ENCODE measurements at places on chromosomes 1 and 21.

GRCh38 chr1:193681422-193681821 is 495.0 kb upstream of the B3GALT2 start:
- no peak for DNase-seq

- no peak for DNase-seq
Measured at GRCh38 chr1:186479162-186479561, 18.2 kb upstream of the PDC start.

- no peak for DNase-seq
Measured at GRCh38 chr1:158506369-158506987, 34.5 kb downstream of the OR10R2 start.

GRCh38 chr1:112393631-112393974 is 2.4 kb upstream of the CTTNBP2NL start:
- no peak for DNase-seq

GRCh38 chr1:83006271-83006670 is 992.7 kb downstream of the TTLL7 start:
- no peak for DNase-seq

DNA sequence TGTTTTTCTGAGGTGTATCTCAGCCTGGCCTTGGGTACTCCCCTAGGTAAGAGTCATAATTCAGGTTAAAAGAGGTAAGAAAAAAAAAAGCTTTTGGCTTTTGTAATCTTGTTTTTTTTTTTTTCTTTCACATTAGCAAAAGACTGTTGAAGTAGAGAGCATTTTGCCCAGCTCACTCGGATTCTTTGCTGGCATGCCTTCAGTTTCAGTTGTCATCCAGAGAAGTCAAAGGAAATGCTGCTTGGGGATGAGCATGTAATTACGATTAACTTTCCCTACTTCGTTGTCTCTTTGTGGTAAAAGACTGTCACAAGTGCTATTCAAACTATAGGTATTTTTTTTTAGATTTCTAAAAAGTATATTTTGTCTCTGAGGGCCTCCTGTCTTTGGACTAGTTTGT is 6.3 kb downstream of the BACH1 start:
- no peak for DNase-seq

GRCh38 chr1:178092878-178093493 is 918 bp upstream of the RASAL2 start:
- DNase-seq: no peak

GRCh38 chr1:97849345-97850340 is 71.2 kb downstream of the DPYD start:
- peak; percentile 53 for DNase-seq

GRCh38 chr1:80468356-80468755 is 1332.4 kb upstream of the ADGRL2 start:
- no peak for DNase-seq

GRCh38 chr1:94061513-94062443 is 59.2 kb downstream of the ABCA4 start:
- DNase-seq: no peak

DNA sequence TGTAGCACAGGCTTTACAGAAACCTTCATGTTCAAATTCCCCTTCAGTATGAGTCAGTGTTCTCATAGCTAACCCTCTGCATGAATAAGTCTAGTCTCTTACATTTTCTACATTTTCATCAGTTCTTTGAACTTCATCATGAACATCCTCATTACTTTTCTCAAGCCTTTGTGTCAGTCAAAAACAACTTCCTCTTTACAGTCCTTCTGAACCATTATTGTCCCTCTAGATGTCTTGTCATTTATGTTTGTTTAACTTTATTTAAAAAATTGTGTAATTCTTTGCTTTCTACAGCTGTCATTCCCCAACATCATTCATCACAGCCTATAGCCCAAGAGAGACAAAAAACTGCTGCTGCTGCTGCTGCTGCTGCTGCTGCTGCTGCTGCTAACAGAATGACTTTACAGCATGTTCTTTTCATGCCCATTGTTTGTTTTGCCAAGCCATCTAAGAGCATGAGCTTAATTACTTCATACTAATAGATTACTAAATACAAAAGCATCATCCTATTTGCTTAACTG is 133.1 kb downstream of the LRRC40 start:
- DNase-seq: peak; percentile 4

DNA sequence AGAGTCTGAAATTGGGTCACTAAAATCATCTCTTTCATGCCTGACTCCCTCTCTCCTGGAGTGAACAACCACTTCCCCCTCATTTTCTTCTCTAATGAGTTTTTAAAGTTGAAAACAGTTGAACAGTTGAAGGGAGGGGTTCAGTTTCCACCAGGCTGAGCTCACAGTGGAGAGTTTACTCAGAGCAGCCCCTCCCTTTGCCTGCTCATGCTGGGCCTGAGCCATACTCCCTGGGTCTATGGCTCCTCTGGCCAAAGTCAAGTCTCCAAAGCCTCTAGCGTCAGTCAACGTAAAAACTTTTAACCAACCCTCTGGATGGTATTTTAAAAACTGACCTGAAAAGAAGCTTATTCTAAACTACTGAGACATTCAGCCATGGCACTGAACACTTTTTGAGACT is 100.8 kb upstream of the RNPC3 start:
- DNase-seq: no peak

DNA sequence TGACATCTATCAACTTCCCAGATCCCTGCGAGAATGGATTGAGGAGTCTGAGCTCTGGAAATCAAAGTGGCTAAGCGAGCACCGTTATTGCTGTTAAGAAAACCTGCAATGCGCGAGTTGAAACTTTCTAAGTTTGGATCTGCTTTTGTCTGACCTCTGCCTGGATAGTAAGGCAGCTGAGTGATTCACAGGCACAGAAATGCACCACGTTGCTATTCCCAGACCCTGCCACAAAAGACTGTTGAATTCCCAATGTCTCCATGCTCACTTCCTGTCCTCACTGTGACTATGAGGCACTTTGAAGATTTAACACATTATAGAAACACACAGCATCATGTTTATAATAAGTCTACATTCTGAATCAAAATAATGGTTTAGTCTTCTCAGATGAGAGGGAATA is 27.1 kb upstream of the CNIH3 start:
- no peak for DNase-seq

DNA sequence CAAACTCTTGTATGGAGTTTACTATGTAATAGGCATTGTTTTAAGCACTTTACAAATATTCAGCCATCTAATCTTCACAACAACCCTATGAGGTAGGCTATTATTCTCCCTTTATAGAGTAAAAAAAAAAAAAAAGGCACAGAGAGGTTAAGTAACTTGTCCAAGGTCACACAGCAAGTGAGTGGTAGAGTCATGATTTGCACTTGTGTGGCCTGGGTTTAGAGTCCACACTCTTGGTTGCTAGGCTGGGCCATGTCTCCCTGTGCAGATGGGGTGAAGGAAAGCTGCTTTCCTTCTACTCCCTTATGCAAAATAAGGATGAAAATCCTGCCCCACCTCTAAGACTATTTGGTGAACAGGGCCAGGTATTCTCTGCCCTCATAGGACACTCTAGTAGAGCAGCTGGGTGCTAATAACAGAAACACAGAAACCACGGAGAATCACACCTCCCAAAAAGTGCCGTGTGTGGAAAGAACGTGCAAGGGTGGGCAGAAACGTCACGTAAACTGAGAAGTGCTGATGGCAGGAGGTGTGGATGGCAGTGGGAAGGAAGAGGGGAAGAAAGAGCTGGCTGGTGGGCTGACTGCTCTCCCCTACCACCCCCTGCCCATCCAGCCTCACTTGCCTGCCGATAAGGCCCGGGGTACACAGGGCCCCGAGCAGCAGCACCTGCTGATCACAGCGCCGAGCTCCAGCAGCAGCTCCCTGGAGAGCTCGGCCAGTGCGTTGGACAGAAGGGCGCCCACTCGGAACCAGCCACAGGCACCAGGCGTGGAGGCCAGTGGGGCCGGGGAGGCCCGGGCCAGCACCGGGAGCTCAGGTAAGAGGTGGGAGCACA is 28.3 kb upstream of the VPS13D start:
- DNase-seq: no peak

DNA sequence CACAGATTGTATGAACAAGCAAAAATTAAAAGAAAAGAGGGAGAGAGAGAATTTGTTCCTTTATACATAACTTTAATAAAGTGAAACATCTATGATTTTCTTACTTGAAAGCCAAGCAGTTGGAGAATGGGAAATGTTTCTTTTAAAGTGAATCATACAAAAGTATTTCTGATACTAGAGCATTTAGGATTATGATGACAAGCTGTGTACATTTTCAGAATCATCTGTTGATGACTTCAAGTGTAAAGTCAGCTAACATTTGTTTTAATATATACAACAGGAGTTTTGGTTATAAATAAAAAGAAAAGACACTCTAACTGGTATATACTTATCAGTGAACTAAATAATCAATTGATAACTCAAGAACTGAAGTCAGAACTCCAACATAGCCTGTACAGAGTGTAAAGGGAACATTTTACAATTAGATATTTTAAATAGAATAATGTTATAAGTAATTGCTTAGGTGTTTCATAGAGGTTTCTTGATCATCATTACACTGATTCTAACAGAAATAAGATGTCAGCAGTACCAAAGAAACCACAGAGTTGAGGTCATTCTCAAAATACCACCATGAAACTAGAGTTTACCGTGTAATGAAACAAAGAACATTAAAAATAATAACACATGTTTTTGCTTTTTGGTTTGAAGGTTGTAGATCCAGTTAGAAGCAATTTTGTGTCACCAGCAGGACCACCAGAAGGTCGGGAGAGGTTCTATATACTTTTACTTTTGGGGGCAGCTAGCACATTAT is 103.4 kb downstream of the COL24A1 start:
- DNase-seq: no peak

DNA sequence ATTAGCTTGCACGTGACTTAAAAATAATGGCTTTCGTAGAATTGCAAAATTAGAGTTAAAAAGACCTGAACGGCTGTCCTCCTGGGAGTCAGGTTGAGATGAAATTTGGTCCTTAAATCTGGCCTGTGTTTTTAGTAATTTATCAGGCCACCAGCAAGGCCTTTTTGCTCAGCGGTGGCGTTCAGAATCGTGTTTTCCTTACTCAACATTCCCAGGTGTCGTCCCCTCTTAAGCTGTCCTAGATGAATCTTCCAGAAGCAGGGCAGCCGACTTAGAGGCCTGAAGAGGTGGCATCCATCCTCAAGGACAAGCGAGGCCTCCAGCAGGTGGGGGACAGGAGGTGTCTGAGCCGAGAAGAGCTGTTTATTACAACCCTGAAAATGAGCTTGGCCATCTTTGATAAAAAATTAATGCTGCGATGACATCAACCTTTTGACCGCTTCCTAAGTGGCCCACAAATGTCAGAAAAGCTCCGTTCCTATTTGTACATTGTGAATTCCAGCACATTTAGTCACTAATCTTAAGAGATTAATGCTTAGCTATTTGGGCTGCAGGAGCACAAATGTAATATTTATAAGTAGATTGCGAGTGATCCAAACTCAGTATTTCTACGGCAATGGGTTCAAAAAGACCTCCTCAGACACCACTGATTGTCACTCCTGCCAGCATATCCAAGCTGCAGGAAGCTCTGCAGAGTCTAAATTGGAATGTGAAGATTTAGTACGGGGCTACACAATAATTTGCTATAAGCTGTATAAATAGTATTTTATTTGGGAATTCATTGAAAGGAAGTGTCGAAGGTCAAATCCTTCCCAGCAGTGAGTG is 344.1 kb upstream of the VAMP3 start:
- no peak for DNase-seq

GRCh38 chr1:16315437-16315836 is 36.8 kb downstream of the FBXO42 start:
- no peak for DNase-seq

DNA sequence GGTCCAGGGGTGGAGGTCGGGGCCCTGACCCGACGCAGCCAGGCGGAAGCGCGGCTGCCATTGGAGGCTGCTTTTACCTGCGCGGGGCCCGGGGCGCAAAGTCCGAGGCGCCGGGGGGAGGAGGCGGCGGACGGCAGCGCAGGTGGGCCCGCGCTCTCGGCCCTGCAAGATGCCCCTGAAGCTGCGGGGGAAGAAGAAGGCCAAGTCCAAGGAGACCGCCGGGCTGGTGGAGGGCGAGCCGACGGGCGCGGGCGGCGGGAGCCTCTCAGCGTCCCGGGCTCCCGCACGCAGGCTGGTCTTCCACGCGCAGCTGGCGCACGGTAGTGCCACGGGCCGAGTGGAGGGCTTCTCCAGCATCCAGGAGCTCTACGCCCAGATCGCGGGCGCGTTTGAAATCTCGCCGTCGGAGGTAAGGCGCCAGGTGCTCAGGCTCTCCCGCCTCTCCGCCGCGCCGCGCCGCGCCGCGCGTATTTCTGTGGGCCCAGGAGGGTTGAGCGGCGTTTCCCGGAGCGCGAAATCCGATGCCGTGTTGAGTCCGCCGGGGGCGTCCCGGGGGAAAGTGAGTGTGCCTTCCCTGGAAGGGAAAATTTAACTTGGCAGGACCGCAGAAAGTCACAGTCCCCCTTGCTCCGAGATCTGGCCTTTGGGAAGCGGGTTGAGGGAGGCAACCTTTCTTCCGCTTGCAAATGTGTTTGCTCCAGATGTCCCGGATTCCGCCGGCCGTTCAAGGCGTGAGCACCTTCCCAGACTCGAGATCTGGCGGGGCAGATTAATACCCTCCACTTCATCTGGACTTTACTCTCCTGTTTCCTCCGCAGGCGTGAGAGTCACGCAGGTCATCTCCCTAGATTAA is at the start of gene GIPC2:
Gene GIPC2 (plus strand): TSS at position 41 of the 853 bp plus-strand sequence. CDS start 129 bp downstream, at position 170.
- peak; percentile 30 for DNase-seq

GRCh38 chr1:35505911-35506798 is 51.0 kb downstream of the KIAA0319L start:
- peak; percentile 48 for DNase-seq

GRCh38 chr1:9243066-9243739 is 8.6 kb downstream of the H6PD start:
- DNase-seq: no peak

- no peak for DNase-seq
Measured at GRCh38 chr1:69540052-69540451, 27.7 kb upstream of the LRRC7 start.

DNA sequence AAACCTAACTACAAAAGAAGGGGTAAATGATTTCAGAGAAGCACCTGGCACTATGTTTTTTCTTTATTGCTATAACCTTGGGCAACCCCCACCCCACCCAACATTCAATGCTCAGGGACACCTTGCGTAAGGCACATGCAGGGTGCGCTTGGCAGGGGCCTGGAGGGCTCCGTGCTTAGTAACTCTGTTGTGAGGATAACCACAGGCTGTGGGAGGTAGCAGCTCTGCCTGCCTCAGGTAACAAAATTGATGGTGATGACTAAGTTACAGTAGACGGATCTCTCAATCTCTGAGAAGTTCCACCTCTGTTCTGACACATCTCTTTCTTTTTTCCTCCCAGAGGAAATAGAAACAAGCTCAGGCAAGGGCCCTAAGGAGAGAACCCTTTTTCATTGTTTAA is 8.7 kb upstream of the CCN1 start:
- DNase-seq: no peak

GRCh38 chr1:18580691-18581419 is 49.8 kb upstream of the PAX7 start:
- DNase-seq: no peak

DNA sequence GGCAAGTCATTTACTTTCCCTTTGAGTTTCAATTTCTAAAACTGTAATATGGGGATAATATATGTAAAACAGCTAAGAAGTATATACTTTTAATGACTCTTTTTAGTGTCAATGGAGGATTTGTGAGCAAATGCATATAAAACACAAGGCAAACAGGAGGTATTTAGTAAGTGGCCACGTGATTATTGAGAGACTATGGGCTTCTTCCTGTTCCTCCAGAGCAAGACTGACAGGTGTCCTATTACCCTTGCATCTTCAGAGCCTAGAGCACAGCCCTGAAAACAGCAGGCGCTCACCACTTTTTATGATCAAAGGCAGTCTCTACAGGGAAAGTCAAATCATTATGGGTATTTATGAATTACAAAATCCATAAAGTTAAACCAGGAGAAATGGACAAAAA is 941 bp upstream of the ROR1 start:
- no peak for DNase-seq

- no peak for DNase-seq
Measured at GRCh38 chr1:241503444-241503843, 16.1 kb downstream of the FH start.

Measured in hematopoietic multipotent progenitor cell (in vitro differentiated cells).